ENCODE measurements at places on chromosomes 12 and 14.

- no peak for DNase-seq
Observed at GRCh38 chr12:85814071-85814470, 22.1 kb downstream of the RASSF9 start.

GRCh38 chr12:72622556-72622955, 350.4 kb downstream of the TRHDE start:
- DNase-seq = no peak

GRCh38 chr12:58301038-58301729, 359.8 kb downstream of the ATP23 start:
- no peak for DNase-seq

- DNase-seq = no peak
Observed at GRCh38 chr14:95683793-95684192, 2.4 kb upstream of the TCL1B start.

- no peak for DNase-seq
Observed at GRCh38 chr12:93944201-93944600, 204.2 kb upstream of the PLXNC1 start.

DNA sequence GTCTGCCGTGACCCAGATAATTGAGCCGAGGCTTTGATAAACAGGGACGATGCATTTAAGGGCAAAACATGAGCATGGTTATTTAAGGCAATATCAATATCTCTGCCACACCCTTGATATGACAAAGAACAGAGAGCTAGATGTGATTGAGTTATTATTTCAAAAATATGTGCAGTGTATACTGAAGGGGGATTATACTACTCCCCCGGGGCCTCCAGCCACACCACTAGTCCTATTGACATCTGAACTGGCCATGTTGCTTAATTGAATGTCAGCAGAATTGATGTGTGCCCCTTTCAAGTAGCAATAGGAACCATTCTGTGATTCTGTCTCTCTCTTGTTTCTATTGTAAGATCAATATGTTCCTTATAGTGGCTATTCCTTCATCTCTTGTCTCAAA, 794.8 kb upstream of the SEL1L start:
- DNase-seq = no peak

DNA sequence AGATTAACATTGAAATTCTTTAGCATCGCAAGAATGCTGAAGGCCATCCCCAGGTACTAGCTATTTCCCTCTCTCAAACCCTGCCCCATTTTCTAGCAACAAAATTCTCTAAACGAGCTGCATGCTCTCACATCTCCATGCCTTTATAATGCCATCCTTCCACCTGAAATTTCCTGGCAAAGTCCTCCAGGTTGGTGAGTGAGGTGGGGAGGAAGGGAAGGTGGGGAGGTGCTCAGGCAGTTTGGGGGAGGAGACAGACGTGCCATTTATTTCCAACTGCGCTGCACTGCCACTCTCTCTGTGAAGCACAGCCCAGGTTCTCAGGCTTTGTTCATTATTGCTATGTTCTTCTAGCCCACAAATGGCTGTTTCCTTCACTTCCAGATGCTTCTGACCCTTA, 208.4 kb downstream of the PAWR start:
- DNase-seq = no peak

All from GF-D8 (cell line).